CD4-positive, alpha-beta T cell treated with Interferon alpha-2 for 1 hour (primary cell): ENCODE measurements at places on chromosomes 1 and 21.

GRCh38 chr1:228064741-228065542 lies 17.6 kb upstream of the ARF1 start:
- DNase-seq, result no peak

GRCh38 chr1:47257224-47257623 lies 25.2 kb upstream of the TAL1 start:
- DNase-seq, result no peak

GRCh38 chr1:185956881-185957280 lies 222.7 kb downstream of the HMCN1 start:
- no peak for DNase-seq

DNA sequence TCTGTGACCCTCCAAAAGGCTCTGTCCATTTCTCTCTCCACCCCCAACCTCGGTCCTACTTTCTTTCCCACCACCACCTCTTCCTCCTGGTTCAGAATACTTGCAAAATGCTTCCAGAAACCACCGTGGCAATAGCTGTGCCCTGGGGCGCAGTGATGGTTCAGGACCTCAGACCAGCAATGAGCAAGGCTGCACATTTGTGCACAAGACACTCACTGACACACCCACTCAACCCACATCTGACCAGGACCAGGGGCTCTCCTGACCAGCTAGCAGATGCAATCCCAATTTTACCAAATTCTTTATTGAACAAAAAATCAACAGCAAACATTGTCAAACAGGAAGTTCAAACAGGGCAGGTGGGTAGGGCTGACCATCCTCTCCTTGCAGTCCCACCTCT lies 25.7 kb downstream of the SPOCD1 start:
- DNase-seq, result no peak

GRCh38 chr1:178749581-178750166 lies 24.6 kb downstream of the RALGPS2 start:
- no peak for DNase-seq

GRCh38 chr1:978069-978834 lies 3.6 kb downstream of the PERM1 start:
- DNase-seq, result no peak

GRCh38 chr1:53685272-53686051 lies 53.5 kb downstream of the GLIS1 start:
- no peak for DNase-seq

DNA sequence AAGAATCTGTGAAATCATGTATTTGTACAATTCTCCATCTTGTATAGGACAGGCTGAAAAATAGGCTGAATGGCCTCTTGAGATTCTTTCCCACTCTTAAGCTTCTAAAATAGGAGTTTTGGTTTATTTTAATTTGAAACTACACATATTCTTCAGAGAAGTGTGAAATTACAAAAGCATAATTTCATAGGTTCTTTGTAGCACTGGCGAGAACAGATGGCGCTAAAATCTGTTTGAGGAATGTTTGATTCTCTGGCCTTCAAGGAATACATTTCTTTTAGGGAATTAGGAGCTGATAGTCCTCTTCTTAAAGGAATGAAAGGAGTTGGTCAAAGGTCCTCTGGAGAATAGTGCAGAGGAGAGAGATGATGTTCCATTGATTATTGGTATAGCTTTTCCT lies 44.9 kb downstream of the CC2D1B start:
- DNase-seq, result no peak

DNA sequence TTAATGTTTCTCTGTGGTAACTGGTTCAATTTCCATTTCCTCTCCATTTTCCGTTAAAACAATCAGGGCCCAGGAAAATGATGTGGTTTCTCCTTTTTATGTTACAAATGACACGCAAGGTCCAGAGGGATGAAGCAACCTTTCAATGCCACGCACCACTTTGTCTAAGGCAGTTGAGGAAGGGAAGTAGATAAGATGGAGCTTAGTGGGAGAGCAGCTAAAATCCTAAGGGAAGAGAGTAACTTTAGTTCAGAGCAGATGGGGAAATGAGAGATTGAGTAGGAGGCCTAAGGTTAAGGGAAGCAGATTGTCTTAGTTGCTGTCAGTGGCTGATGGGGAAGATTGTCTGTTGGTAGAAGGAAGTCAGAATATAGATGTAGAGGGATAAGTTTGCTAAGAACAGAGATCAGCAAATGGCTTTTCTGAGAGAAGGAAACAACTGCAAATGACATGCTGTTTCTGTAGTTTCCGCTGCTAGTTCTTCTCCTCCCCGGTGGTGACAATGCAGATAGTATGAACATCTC lies 660 bp downstream of the CD1C start:
- no peak for DNase-seq

DNA sequence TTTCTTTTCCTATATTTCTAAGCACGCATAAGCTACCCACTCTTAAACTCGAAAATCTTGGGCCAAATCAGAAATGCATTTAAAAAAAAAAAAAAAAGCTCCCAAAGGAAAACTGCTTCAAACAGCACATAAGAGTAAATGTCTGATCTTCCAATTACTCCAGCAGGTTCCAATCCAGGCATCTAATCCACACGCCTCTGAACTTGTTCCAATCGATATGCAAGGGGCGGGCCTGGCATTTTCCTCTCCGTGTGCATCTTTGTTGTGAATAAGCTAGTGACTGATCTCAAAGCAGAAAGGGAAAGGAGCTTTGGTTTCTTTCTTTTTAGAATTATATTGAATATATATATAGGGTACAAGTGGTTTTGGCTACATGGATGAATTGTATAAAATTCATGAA lies 365.5 kb downstream of the PRDM2 start:
- DNase-seq, result no peak

DNA sequence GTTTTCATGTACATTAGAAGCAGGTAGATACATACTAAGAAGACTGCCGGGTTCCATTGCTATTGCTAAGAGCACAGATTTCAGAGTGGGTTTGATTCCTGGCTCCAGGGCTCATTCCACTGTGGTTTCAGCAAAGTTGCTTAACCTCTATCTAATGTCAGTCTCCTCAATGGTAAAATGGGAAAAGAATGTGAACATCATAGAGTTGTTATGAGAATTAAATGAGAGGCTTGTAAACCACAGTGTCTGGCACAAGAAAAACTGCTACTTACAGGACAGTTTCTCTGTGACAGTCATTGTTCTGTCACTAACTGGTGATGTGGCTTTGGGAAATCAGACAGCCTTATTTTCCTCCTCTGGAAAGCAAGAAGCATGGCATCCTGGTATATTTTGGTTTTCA lies 10.7 kb upstream of the PLXNA2 start:
- DNase-seq, result no peak

- DNase-seq, result no peak
Observed at GRCh38 chr1:36765785-36766300, 268.5 kb downstream of the GRIK3 start.

DNA sequence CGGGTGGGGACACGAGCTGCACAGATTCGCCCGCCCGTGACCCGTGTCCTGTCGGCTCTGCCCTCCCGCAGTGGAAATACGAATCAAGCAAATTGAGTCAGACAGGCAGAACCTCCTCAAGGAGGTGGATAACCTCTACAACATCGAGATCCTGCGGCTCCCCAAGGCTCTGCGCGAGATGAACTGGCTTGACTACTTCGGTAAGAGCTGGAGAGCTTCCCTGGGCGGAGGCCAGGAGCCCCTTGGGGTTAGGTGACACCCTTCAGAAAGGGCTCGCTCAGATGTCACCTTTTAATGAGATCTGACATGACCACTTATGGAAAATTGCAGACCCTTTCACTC lies 489 bp downstream of the CDCA8 start:
- no peak for DNase-seq

- DNase-seq, result no peak
Observed at GRCh38 chr1:72326494-72326893, 44.2 kb upstream of the NEGR1 start.

DNA sequence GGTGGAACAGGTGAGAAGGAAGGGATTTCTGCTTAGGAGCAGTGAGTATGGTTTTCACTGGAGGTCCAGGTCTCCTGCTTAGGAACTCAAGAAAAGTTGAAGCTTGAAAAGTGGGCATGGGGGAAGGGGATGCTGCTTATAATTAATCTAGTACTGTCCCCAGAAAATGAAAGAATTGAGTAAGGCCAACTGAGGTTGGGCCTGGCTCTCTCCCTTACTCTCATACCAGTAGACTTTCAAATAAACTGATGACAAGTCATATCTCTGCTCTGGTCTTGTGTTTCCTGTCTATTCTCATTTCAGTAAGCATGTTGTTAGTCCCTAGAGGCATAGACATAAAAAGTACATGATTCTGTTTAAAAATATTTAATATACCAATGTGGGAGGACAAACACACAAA lies 26.4 kb downstream of the CD48 start:
- no peak for DNase-seq

DNA sequence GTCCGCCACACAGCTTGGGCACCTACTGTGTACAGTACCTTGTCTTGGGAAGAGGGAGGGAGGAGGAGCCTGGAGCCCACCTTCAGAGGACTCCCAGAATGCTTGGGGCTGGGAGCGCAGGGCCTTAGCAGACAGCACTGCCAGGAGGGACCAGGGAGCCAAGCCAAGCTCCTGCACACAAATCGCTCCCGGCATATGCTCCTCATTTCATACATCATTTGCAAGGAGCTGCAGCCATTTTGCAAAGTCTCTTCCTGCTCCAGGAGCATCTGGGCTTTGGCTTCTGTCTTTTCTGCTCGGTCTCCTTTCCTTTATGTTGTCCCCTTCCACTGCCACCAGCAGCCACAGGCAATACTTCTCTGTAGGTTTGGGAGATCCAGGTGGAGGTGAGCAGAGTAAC lies 175.2 kb upstream of the ZC3H12A start:
- DNase-seq, result no peak

- DNase-seq, result no peak
Observed at GRCh38 chr1:82907313-82907712, 1091.6 kb downstream of the TTLL7 start.

DNA sequence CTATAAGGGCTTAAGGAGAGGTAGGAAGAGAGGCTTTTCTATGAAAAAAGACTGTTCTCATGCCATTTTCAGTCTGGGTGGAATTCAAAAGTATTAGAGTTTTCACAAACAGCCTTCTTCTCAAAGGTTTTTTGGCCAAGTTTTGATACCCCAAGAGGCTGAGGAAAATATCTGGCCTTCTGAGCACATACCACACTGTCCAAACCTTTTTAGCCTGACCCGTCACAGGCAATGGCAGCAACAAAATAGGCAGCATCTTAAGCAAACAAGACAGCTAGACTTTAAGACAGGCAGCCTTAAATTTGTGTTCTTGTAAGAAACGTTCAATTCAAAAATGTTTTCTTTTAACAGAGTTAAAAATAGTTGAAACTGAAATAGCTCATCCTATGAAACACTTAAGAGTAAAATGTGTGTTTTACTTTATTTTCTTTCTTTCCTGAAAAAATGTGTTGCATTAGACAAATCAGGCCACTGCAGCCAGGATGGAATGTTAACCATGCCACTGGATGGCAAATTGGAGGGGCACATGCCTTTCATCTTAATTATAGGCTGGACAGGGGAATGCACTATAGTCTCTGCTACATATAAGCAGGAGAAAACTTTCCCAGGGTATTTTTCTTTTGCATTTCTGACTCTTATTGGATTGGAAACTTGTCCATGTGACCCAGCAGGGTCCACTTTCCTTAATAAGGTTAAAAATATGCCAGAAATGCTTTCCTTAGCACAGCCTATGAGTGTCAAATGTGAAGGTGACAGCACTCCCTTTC lies 315.0 kb downstream of the TGFB2 start:
- no peak for DNase-seq

DNA sequence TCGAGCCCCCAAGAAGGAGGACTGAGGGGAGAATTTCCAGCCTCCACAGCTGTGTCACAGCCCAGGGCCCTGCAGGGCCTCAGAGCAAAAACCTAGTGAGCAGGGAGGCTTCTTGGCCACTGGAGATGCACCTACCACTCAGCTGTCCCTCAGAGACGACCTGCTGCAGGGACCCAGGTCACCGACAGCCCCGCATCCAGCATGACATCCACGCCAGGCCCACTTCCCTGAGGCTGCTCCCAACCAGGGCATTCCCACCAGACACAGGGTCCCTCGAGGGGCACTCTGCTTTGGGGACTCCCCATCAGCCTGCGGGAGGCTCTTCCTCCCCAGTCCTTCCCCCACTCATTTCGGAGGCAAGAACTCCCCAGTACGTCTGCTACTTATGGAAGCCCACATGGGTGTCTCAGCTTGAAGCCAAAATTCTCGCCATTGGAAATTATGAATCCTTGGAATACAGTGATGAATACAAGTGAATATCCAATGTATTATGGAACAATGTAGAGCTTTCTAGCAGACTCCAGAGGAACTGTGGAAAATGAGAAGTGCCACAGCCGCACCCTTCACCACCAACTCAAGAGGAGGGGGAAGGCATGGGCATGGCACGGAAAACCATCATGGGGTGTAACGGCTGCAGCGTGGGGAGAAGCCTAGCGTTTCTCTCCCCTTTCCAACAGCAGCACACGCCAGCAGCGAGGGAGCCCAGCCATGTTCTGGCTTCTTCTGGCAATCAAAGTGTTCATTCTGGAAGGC lies 6.9 kb downstream of the TFF3 start:
- no peak for DNase-seq

- no peak for DNase-seq
Observed at GRCh38 chr21:19535356-19535755, 1131.8 kb upstream of the TMPRSS15 start.

DNA sequence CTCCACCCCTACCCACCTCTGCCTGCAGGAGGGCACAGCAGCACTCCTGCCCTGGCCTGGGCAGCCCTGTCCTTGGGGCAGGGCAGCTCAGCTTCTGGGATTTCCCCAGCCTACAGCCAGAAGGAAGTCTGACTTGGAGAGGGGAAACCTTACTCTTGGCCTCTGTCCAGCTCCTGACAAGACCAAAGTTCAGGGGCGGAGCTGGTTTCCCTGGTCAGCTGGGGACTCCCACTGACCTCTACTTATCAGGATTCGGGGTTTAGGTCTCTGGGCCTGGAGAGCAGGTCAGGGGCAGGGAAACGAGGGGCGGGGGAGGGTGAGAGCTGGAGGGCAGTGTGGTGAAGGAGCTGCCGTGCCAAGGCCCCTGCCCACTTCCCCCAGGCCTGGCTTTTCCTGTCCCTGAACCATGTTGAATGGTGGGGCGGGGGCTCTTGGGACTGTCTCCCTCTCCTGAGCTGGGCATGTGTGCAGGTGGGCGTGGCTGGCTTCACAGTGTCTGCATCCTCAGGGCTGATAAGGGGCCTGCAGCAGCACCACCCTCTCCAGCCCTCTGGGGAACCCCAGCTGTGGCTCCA lies 16.8 kb upstream of the ETV3 start:
- DNase-seq, result no peak

GRCh38 chr1:9449976-9450696 lies 89.1 kb upstream of the SLC25A33 start:
- no peak for DNase-seq

GRCh38 chr1:97063532-97063931 lies 341.9 kb downstream of the PTBP2 start:
- DNase-seq, result no peak

DNA sequence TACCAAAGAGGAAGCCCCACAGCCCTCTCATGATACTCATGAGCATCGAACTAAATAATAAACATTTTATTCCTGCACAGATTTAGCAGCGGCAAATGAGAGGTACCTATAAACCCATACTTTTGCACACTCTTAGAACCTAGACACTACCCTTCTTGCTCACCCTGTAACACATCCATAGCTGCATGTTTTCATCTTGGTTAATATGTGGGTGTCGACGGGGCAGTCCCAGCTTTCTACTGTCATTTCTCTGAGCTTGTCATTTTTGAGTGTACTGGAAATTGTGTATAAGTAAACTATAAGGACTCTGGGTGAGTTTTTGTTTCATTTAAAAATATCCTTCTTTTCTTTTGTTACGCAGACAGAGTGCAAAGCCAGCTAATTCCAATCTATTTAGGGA lies 25.5 kb downstream of the OVGP1 start:
- no peak for DNase-seq
